ENCODE measurements at places on chromosomes 3 and 15. TPM values are rescaled to one million over a fixed set of nuclear protein-coding genes. Genes with fewer than 3 reads are reported as not detected.

GRCh38 chr3:190288836-190289235 lies 33.4 kb downstream of the CLDN1 start:
- no peak overlapping the region for H3K27ac ChIP-seq
- DNase-seq = no peak
- H3K27me3 ChIP-seq = no peaks in the 10 kb centered on the region
- no peaks in the 10 kb centered on the region for H3K4me1 ChIP-seq

- DNase-seq = no peak
- H3K27me3 ChIP-seq = no peaks in the 10 kb centered on the region
- peaks cover 28% of the 10 kb centered on the region for H3K4me1 ChIP-seq
- no peak overlapping the region for H3K4me3 ChIP-seq
Observed at GRCh38 chr3:45509038-45509767, 85.3 kb upstream of the LIMD1 start.

- no peaks in the 10 kb centered on the region for H3K4me1 ChIP-seq
- H3K27ac ChIP-seq = no peak overlapping the region
- H3K36me3 ChIP-seq = no peaks in the 10 kb centered on the region
- DNase-seq = no peak
- no peak overlapping the region for H3K4me3 ChIP-seq
Observed at GRCh38 chr3:26141296-26141695, 351.4 kb downstream of the OXSM start.

Gene MOBP
- not detected for total RNA-seq

- H3K4me3 ChIP-seq = no peak overlapping the region
- H3K27ac ChIP-seq = no peak overlapping the region
- no peaks in the 10 kb centered on the region for H3K27me3 ChIP-seq
- DNase-seq = no peak
- H3K36me3 ChIP-seq = no peaks in the 10 kb centered on the region
Observed at GRCh38 chr3:102593812-102594602, 159.2 kb downstream of the ZPLD1 start.

DNA sequence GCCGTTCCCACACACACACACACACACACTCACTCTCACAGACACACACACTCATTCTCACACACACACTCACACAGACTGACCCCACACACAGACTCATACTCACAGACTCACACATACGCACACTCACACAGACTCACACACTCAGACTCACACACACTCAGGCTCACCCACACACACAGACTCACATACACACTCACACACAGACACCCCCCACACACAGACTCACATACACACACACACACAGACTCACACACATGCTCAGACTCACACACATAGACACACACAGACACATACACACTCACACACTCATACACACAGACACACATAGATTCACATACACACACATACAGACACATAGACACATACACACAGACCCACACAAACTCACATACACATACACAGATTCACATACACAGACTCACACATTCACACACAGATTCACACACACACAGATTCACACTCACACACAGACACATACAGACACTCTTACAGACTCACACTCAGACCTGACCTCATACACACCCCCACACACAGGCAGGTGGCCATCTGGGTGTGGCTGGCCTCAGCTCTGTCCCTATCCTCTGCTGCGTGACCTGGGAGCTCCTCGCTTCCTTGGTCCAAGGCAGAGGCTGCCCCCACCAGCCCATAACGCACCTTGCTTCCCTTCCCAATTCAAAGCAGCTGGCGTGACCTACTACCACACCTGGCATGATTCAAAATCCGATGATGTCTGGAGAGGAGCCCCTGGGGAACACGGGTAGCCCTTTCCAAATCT lies 1.9 kb downstream of the C3orf22 start:
- no peak for DNase-seq
- H3K4me1 ChIP-seq = no peaks in the 10 kb centered on the region
- H3K4me3 ChIP-seq = no peak overlapping the region
- no peak overlapping the region for H3K27ac ChIP-seq
- no peaks in the 10 kb centered on the region for H3K36me3 ChIP-seq

Gene CFAP100
- not detected for total RNA-seq

DNA sequence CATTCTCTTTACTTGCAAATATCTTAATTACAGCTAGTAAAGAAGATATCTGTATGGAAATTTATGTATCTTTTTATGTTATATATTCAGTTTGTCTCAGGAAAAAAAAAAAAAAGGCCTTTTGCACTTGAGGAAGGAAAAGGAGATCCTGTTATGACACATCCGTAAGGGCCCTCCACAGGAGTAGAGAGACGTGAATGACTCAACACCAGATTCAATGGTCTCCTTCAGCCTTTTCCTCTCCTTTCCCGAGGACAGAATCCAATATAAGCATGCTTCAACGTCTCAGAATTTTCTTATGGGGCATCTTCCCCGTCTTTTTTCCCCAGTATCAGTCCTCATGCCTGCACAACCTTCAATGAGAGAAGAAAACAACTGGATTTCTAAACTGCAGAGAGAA lies 340.3 kb downstream of the NTRK3 start:
- H3K36me3 ChIP-seq = no peaks in the 10 kb centered on the region
- H3K27me3 ChIP-seq = peaks cover 7% of the 10 kb centered on the region
- no peak overlapping the region for H3K4me3 ChIP-seq
- DNase-seq = no peak
- no peak overlapping the region for H3K27ac ChIP-seq

Gene FBXL22
- 0.25 TPM for total RNA-seq

Gene ARL14
- total RNA-seq = 0.14 TPM

Gene MME
- total RNA-seq = 4.9 TPM

Gene CAND2
- total RNA-seq = 1.0 TPM

GRCh38 chr3:127542441-127542952 lies 48.0 kb downstream of the TPRA1 start:
- H3K4me1 ChIP-seq = peaks cover 50% of the 10 kb centered on the region
- no peaks in the 10 kb centered on the region for H3K36me3 ChIP-seq
- no peaks in the 10 kb centered on the region for H3K27me3 ChIP-seq
- peak overlapping the region; percentile 8 for H3K27ac ChIP-seq

- peaks cover 4% of the 10 kb centered on the region for H3K4me1 ChIP-seq
- no peaks in the 10 kb centered on the region for H3K27me3 ChIP-seq
- no peak overlapping the region for H3K4me3 ChIP-seq
Observed at GRCh38 chr15:43799209-43799944, 643 bp downstream of the SERINC4 start.

DNA sequence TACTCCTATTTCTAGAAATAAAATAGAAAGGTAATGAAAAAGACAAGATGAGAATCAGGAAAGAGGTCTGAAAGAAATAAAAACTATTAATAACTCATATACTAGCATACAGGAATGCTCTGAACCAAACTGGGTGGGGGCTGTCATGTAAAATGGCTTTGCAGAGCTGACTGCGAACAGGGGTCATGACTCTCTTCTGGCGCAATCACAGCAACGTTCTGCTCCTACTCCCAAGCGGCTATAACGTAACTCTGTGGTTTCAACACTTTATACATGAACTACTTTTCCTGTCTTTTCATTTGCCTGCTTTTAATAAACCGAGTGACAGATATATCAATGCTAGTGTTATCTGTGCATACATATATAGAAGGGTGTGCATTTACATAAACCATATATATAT lies 116.7 kb downstream of the DLG1 start:
- no peaks in the 10 kb centered on the region for H3K36me3 ChIP-seq
- DNase-seq = no peak
- H3K27ac ChIP-seq = no peak overlapping the region
- H3K4me1 ChIP-seq = peaks cover 4% of the 10 kb centered on the region
- H3K27me3 ChIP-seq = no peaks in the 10 kb centered on the region

Gene TMEM87A
- 27.3 TPM for total RNA-seq

Gene HCN4
- not detected for total RNA-seq

DNA sequence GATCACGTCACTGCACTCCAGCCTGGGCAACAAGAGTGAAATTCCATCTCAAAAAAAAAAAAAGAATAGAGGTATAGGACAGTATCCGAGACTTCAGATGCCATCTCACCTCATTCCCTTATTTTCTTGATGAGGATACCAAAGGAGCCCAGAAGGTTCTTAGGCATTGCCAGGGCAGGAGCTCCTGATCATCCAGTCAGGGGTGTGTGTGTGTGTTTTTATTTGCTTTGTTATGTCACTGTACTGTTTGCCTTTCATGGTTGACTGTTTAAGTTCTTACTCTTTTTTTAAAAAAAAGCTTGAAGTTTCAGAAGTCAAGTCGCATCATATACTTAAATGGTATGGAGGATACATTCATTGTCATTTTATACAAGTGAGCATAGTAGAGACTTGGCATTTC lies 140.0 kb upstream of the BHLHE40 start:
- no peaks in the 10 kb centered on the region for H3K36me3 ChIP-seq
- H3K4me1 ChIP-seq = no peaks in the 10 kb centered on the region
- H3K27ac ChIP-seq = no peak overlapping the region
- no peak for DNase-seq

GRCh38 chr3:108461661-108462111 lies 48.7 kb downstream of the MYH15 start:
- no peaks in the 10 kb centered on the region for H3K36me3 ChIP-seq
- no peaks in the 10 kb centered on the region for H3K27me3 ChIP-seq
- no peak overlapping the region for H3K4me3 ChIP-seq
- no peak for DNase-seq
- H3K4me1 ChIP-seq = no peaks in the 10 kb centered on the region
- no peak overlapping the region for H3K27ac ChIP-seq

GRCh38 chr3:113153499-113154107 lies 57.8 kb upstream of the BOC start:
- no peak overlapping the region for H3K27ac ChIP-seq
- no peaks in the 10 kb centered on the region for H3K36me3 ChIP-seq
- H3K4me3 ChIP-seq = no peak overlapping the region
- H3K27me3 ChIP-seq = no peaks in the 10 kb centered on the region
- DNase-seq = no peak

- no peak for DNase-seq
- no peaks in the 10 kb centered on the region for H3K27me3 ChIP-seq
- H3K4me3 ChIP-seq = no peak overlapping the region
- H3K36me3 ChIP-seq = no peaks in the 10 kb centered on the region
- H3K4me1 ChIP-seq = no peaks in the 10 kb centered on the region
Observed at GRCh38 chr3:195395208-195395816, 47.5 kb downstream of the ACAP2 start.

DNA sequence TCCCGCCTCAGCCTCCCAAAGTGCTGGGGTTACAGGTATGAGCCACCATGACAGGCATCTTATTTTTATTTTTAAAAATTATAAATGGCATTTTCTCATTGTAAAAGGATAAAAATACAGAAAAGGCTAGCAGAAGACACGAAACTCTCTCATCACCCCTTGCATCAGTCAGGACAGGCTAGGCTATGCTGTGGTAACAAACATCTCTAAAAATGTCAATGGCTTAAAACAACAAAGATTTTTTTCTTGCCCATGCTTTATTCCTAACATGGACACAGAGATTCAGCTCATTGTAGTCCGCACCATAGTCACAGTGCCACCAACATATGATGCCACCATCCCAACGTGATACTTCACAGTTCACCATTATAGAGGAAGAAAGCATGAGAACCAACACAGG lies 34.0 kb upstream of the SEMA4B start:
- no peak overlapping the region for H3K27ac ChIP-seq
- no peaks in the 10 kb centered on the region for H3K27me3 ChIP-seq
- no peaks in the 10 kb centered on the region for H3K36me3 ChIP-seq
- H3K4me1 ChIP-seq = peaks cover 3% of the 10 kb centered on the region
- no peak for DNase-seq

- DNase-seq = no peak
- no peaks in the 10 kb centered on the region for H3K27me3 ChIP-seq
- no peak overlapping the region for H3K4me3 ChIP-seq
- no peaks in the 10 kb centered on the region for H3K4me1 ChIP-seq
Observed at GRCh38 chr15:98164571-98164970, 204.1 kb downstream of the ARRDC4 start.

- DNase-seq = no peak
- no peaks in the 10 kb centered on the region for H3K27me3 ChIP-seq
- H3K4me1 ChIP-seq = no peaks in the 10 kb centered on the region
Observed at GRCh38 chr3:71419369-71419768, 164.2 kb downstream of the FOXP1 start.

DNA sequence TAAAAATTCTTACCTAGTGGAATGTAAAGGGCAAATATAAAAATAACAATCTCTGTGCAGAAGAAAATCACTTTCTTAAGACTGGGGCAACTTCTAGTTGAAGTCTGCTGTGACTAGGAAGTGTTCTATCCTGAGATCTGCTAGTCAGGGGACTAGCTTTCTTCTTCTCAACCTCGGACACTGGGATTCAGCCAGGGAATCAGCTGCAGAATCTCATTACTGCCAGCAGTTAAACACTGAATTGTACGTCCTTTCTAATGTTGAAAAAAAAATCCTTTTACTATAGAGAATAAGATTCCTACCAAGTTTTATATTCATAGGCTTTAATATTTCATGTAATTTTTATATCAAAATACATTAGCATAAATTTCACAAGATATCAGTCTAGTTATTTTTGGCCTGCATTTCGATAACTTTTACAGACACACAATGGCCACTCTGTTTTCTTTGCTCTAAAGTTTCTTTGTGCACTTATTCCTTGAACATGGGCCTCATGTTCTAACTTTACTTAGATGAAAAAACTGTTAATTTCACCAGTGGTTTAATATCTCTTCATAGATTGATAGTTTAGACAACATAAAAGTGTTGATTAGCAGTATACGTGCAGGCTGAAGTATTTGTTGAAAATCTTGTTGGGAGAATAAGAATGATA lies 2.6 kb upstream of the NEO1 start:
- no peaks in the 10 kb centered on the region for H3K27me3 ChIP-seq
- H3K4me3 ChIP-seq = no peak overlapping the region
- H3K27ac ChIP-seq = no peak overlapping the region
- no peak for DNase-seq
- no peaks in the 10 kb centered on the region for H3K36me3 ChIP-seq
- no peaks in the 10 kb centered on the region for H3K4me1 ChIP-seq

Gene TTC23
- total RNA-seq = 12.3 TPM

GRCh38 chr3:158159714-158160113 lies 49.8 kb downstream of the RSRC1 start:
- H3K4me3 ChIP-seq = no peak overlapping the region
- H3K27me3 ChIP-seq = no peaks in the 10 kb centered on the region
- no peaks in the 10 kb centered on the region for H3K4me1 ChIP-seq
- no peak overlapping the region for H3K27ac ChIP-seq

- H3K27me3 ChIP-seq = no peaks in the 10 kb centered on the region
- no peak within 1 kb of the TSS for H3K27ac ChIP-seq
- H3K4me3 ChIP-seq = peak within 1 kb of the TSS; percentile 60
- DNase-seq = no peak
- no peaks in the 10 kb centered on the region for H3K36me3 ChIP-seq
Observed at GRCh38 chr3:96813820-96814650, at the start of gene EPHA6. TSS of gene EPHA6 (plus strand) at chr3:96814594.

DNA sequence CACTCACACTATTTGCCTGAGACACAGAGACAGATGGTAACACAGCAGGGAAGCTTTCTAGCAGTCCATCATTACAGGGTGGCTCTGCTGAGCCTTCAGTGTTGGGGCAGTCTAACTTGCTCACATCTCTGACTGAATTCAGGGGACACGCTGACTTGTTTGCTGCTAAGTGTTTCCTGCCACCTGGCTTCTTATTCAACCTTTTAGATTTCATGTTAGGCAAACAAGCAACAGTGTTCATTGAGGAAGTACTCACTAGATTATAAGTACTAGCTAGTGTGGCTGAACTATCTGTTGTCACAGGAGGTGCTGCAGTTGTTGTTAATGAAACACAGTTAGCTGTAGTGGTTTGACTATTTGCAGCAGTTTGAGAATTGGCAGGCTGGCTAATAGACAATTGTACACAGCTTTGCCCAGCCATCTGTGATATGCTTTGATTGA lies 37.3 kb downstream of the USF3 start:
- H3K4me1 ChIP-seq = peaks cover 12% of the 10 kb centered on the region
- no peak for DNase-seq
- no peak overlapping the region for H3K4me3 ChIP-seq
- peaks cover 4% of the 10 kb centered on the region for H3K36me3 ChIP-seq
- no peak overlapping the region for H3K27ac ChIP-seq
